ENCODE measurements at places on chromosomes 1 and 21.

GRCh38 chr1:227255086-227255732 is 63.1 kb downstream of the CDC42BPA start:
- no peak for DNase-seq

GRCh38 chr21:17454315-17455027 is 58.4 kb upstream of the CXADR start:
- peak; percentile 75 for DNase-seq

GRCh38 chr1:174052621-174053020 is 30.5 kb upstream of the RC3H1 start:
- no peak for DNase-seq

- DNase-seq = no peak
Measured at GRCh38 chr1:93042187-93043056, 36.7 kb upstream of the MTF2 start.

DNA sequence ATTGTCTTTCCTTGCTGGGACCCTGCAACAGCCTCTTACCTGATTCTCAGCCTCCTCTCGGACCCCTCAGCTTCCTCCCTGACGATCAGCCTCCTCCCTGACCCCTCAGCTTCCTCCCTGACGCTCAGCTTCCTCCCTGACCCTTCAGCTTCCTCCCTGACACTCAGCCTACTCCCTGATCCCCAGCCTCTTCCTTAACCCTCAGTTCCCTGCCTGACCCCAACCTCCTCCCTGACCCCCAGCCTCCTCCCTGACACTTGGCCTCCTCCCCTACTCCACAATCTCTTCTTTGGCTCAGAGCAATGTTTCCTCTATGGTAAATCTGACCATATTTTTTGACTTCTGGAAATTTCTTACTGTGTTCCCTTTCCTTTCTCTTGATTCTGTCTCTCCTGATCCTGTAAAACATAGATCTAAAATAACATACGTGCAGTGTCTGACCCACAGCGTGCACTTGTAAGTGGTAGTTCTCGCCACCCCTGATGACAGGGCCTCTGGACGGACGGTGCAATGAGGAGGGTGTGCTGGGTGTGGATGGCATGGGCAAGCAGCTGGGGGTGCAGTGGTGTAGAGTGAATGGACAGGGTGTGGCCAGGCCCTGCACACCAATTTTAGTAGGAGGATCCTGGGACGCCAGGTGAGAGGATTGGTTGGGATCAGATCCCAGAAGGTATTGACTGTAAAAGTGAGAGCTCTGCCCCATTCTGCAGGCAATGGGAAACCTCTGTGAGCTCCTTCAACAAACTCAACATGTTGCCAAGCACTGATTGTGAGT is 264.1 kb downstream of the FOXD2 start:
- no peak for DNase-seq

GRCh38 chr1:17277511-17278159 is 28.7 kb downstream of the PADI3 start:
- no peak for DNase-seq

- DNase-seq = no peak
Measured at GRCh38 chr1:111570781-111571181, 48.8 kb upstream of the RAP1A start.

DNA sequence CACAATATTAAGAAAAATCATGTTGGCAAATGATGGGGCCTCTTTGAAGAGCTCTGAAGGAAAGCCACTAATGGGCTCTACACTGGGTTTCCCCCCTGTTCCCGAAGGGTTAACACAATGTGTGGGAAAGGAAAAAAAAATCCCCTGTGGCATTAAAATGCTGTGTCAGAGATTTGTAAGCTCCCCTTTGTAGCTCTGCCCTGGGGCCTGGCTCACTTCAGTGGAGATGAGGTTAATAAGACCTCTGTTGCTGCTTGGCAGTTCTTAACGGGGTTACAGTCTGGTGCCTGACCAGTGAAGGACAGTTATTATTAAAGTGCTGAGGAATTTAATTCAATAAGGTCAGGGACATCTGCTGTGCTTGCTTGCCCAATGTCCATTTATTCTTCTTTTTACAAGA is 129.7 kb upstream of the UBE2U start:
- no peak for DNase-seq

GRCh38 chr1:41827991-41828570 is 90.6 kb downstream of the HIVEP3 start:
- no peak for DNase-seq

DNA sequence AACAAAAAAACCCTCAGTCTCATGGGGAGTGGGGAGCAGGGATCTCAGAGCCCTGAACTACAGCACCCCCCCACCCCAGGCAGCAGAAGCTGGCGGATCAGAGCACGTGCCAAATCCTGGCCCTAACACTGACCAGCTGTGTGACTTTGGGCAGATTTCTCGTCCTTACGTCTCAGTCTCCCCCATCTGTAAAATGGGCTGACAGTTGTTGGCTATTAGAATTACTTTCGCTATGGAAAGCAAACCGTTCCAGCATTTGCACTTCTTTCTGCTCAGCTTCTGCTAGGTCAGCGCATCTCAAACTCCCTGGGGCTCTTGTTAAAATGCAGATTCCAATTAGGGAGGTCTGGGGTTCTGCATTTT is 15.5 kb downstream of the TNFRSF8 start:
- no peak for DNase-seq

GRCh38 chr1:205977402-205978014 is 25.7 kb downstream of the RAB7B start:
- DNase-seq = peak; percentile 82

GRCh38 chr1:219126377-219126776 is 47.3 kb upstream of the LYPLAL1 start:
- DNase-seq = no peak

GRCh38 chr1:116984406-116985160 is 17.0 kb upstream of the CD101 start:
- no peak for DNase-seq

GRCh38 chr1:175787881-175788280 is 44.5 kb upstream of the TNR start:
- DNase-seq = no peak

- no peak for DNase-seq
Measured at GRCh38 chr1:160887071-160887470, 2.1 kb upstream of the ITLN1 start.

- DNase-seq = peak; percentile 79
Measured at GRCh38 chr1:173190101-173190936, 16.8 kb downstream of the TNFSF4 start.

DNA sequence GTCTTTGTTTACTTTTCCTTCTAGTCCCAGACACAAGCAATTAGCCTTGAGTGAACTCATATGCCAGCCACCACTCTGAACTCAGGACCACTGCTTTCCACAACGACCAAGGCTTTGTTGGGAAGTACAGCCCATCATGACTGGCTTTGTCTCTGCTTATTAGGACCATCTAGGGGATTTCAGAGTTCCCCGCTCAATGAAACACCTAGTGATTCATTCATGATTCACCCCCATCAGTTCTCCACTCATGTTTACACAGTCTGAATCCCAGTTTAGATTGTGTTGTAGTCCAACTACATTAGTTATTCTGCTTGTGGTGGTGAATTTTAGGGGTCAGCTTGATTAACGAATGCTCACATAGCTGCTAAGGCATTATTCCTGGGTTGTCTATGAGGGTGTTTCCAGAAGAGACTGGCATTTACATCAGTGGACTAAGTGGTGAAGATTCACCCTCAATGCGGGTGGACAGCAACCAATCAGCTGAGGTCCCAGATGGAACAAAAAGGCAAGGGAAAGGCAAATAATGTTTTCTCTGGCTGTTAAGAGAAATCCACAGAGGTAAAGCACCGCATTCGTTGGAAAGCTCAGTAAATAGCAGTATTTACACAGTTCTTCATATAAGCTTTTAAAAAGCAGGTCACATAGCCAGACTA is 122.7 kb downstream of the RGS21 start:
- no peak for DNase-seq

DNA sequence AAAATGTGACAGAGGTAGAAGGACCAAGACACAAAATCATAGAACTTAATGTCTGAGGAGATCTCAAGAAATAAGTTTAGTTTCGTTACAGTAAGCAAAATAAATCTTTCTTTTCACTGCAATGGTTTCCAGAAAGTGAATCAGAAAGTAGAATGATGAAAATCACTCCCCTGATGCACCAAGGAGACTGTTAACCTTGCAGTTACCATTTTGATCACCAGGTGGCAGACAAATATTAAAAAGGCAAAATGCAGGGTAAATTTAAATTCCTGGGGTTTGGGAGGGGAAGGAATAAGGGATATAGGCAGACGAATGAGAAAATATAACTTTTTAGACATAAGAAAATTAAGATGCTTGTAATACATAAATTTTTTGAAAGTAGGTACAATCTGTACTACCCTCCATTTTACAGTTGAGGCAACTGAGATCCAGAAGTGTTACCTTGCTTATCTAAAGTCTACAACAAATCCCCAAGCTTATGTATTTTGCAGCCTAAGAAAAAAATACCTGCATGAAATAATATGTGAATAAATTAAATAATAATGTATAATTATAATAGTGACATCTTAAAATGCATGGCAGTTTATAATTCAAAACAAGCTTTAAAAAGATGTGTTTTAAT is 253.2 kb downstream of the CRB1 start:
- no peak for DNase-seq

DNA sequence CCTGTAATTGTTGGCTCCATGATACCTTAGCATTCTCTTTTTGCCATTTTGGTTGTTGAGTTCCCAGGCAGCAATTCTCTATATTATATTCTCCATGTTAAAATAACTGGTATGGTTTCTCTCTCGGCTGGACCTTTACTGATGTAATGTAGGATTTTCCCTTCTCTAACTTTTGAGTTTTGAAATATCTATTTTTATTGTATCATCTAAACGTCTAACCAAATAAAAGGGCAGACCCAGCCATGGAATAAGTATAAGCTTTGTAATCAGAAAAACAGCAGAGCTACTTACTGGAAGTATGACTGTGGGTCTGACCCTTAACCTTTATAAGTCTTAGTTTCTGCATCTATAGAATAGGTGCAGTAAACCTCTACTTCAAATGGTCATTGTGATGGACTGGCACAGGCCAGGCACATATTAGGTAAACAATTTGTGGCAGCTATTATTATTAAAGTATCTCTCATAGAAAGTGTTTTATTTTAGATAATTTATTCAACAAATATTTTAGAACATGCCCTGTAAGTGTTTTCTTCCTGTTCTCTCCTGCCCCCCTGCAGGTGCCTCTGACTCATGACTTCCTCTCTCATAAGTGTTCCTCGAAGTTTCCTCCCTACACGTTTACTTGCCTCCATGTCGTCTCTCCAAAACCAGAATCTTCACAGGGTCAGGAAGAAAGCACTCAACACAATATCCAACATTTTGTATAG is 224.9 kb upstream of the FGGY start:
- no peak for DNase-seq

DNA sequence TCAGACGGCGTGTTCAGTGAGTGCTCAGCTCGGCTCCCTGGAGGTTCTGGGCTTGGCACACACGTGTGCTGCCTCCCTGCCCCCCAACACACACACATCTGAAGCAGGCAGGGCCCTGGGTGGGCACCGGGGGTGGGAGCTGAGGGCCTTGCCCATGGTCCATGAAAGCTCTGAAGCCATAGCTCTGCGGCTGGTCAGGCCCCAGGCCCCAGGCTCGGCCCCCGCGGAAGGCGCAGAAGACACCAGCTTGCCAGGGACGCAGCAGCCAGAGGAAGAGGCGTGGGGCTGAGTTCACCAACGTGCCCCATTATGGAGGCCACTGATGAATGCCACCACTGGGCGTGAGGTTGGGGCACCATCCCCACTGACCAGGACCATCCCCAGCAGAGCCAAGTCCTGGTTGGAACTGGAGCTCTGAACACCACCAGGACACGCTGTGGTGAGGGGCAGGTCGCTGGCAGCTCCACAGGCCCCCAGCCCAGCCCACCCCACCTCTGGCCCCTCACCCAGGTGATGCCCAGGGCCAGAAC is 4.2 kb downstream of the AURKAIP1 start:
- peak; percentile 42 for DNase-seq

GRCh38 chr1:190615818-190616217 is 138.2 kb upstream of the BRINP3 start:
- no peak for DNase-seq

- DNase-seq = no peak
Measured at GRCh38 chr1:67436511-67437055, 6.4 kb upstream of the SERBP1 start.

GRCh38 chr1:163796394-163796821 is 474.7 kb downstream of the NUF2 start:
- no peak for DNase-seq

- peak; percentile 43 for DNase-seq
Measured at GRCh38 chr1:109630081-109630897, 10.7 kb downstream of the AMPD2 start.

- DNase-seq = no peak
Measured at GRCh38 chr1:30638811-30639210, 84.6 kb downstream of the MATN1 start.

- DNase-seq = no peak
Measured at GRCh38 chr1:48876330-48876785, 99.7 kb upstream of the BEND5 start.

DNA sequence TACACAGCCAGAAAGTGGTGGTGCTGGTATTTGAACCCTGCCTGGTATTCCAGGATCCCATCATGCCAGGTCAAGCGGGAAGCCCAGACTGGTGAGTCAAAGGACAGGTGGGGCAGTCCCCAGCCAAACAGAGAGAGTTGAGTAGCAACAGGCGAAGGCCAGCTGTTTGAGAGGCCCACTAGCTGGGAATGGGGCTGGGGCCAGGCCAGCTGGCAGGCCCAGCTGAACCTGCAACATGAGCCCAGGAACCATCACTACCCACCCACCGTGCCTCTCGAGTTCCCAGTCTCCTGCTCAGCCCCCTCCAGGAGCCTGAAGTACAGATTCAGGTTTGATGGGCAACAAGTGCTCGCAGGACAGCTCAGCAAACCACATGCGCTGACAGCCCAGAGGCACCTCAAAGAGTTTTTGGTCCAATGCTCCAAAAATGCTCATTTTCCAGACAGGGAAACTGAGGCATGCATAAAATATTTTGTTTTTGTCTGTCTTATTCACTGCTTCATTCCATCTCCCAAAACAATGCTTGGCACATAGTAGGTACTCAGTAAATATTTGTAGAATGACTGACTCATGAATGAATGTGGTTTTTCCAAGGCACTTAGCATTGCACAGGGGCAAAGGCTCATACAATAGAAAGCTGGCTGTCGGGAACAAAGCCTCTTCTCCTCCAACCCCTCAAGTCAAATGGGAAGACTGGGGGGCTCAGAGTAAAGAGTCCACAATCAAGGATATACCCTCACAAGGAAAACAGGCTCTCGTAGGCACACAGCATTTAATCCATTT is 42.5 kb upstream of the CLIC4 start:
- peak; percentile 83 for DNase-seq

- no peak for DNase-seq
Measured at GRCh38 chr21:39610703-39611102, 2.0 kb upstream of the B3GALT5 start.

- DNase-seq = no peak
Measured at GRCh38 chr21:15141261-15141970, 76.6 kb upstream of the NRIP1 start.
